ENCODE measurements at places on chromosomes 12 and 14.
A peak's percentile ranks its signal among the peaks of the same experiment; 100 is the strongest.

- DNase-seq: no peak
Observed at GRCh38 chr14:103763730-103764488, 48.3 kb downstream of the ZFYVE21 start.

DNA sequence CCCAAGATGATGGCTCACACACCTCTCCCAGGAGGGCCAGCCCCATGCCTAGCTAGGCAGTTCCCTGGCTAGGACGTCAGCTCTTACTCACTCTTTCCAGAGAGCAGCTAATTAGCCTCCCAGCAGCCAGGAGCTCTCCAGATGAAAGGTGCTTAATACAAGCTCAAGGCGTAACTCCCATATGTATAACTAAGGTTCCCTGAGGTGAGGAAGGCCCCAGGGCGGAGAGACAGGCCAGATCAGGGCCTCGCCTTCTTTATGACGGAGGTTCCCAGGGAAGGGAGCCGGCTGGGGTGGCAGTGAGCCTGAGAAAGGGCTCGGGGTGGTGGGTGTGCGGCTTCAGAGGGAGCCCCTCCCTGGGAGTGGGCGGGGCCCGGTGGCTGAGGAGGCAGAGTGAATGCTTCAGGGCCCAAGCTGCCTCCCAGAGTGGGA lies 26.4 kb upstream of the ZFP36L1 start:
- no peak for DNase-seq

GRCh38 chr12:131349397-131350127 lies 361.3 kb upstream of the SFSWAP start:
- no peak for DNase-seq

DNA sequence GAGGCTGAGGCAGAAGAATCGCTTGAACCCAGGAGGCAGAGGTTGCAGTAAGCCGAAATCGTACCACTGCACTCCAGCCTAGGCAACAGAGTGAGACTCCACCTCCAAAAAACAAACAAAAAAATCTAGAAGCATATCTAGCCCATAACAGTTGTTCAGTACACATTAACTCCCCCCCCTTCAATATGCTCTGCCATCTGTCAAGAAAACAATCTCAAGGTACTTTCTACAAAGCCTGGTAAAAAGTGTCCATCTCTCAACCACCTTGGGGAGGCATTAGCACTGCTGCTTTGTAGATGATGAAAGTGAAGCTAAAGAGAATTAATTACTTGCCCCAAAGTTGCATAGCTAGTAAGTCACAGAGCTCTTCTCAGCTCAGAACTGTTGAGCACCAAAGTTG lies 24.9 kb downstream of the LGALS3 start:
- DNase-seq: no peak

GRCh38 chr14:69882116-69882864 lies 3.1 kb downstream of the SMOC1 start:
- DNase-seq: no peak

DNA sequence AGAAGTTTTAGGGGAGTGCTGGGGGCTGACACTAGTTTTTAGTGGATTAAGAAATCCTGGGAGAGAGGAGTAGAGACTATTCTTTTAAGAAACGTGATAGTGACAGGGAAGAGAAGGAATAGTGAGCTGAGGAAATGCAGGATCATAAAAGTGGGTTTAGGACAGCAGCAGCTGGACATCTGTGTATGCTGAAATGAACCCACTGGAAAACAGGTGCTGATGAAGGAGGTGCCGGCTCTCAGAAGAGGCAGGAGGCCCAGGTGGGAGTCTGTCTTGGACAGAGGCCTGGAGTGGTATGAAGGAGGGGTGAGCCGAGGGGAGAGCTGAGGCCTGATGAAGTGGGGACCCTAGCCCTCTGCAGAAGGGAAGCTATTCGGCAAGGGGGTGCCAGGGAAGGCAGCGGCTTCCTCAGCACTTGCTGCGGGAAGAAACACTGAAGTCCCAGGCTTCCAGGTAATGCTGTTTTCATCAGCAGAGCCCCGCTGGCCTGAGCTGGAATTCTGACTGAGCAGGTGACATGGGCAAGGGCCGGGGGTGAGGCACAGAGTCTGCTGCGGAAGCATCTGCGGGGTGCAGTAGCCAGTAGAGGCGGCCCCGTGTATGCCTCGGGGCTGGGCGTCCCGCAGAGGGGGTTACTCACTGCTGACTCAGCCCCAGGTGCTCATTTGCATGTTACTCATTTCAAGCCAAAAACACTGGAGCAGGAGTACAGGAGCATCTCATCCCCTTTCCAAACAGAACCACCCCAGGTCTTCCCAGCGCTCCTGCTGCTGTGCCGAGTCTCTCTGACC lies 89.7 kb downstream of the TMCC3 start:
- peak; percentile 31 for DNase-seq

DNA sequence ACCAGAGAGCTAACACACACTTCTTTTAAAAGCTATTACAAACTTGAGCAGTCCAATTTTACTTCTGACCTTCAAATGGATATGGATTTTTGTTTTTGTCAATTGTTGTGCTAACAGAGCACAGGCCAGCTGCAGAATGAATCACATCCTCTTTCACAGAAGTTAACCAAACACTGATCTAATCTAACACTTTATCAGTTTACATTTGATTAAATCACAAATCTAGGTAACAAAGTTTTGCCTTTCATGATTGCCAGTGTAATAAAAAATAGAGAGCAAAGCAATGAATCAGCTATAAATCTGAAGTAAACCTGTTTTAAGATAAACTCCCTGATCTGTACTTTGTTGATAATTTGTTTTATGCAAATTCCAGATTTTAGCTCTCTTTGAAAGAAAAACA lies 273.1 kb upstream of the RGS6 start:
- no peak for DNase-seq

- peak; percentile 35 for DNase-seq
Observed at GRCh38 chr14:91947475-91948184, at the start of gene FBLN5. TSS of gene FBLN5 (minus strand) at chr14:91947694. CDS start at chr14:91947229, 465 bp downstream.

DNA sequence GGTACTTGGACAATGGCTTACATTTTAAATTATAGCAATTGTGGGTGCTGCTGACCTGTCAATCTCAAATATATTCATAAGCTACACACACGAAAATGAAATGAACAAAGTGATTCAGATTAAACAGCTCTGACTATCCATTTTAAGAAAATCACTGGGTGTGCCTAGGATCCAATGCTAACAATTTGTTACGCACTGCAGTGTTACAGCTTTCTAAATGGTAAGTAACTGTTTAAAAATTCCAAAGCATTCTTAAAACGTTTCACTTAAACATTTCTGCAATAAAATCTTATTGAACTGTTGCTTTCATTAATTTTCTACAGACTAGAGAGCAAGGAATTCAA lies 18.9 kb downstream of the LMO3 start:
- DNase-seq: no peak

GRCh38 chr12:10121278-10121677 lies 8.7 kb downstream of the CLEC7A start:
- DNase-seq: no peak

All from HTR-8/SVneo (cell line).